Breast epithelium (tissue), 4 donors: ENCODE measurements at places on chromosomes 2 and 18.

- DNase-seq: no peak
Observed at GRCh38 chr2:234373060-234373459, 123.8 kb downstream of the ARL4C start.

GRCh38 chr2:74083750-74084149, 64.0 kb downstream of the BOLA3 start:
- DNase-seq: no peak

DNA sequence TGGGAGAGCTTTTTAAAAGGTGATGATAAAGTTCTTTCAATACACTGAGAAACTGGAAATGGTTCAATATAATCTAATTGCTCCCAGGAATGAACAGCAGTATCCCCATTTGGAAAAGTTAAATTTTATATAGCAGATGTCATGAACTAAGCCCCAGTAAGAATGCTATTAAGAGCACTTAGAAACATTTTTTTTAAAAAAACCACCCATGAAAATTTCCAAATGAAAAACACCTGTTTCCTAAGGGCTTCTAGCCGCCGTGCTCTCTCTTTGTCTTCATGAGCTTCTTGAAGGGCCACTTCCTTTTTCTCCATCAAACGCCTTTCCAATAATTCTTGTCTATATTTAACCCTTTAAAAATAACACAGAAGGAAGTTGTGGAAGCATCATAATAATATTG, 77.0 kb downstream of the UPP2 start:
- no peak for DNase-seq

DNA sequence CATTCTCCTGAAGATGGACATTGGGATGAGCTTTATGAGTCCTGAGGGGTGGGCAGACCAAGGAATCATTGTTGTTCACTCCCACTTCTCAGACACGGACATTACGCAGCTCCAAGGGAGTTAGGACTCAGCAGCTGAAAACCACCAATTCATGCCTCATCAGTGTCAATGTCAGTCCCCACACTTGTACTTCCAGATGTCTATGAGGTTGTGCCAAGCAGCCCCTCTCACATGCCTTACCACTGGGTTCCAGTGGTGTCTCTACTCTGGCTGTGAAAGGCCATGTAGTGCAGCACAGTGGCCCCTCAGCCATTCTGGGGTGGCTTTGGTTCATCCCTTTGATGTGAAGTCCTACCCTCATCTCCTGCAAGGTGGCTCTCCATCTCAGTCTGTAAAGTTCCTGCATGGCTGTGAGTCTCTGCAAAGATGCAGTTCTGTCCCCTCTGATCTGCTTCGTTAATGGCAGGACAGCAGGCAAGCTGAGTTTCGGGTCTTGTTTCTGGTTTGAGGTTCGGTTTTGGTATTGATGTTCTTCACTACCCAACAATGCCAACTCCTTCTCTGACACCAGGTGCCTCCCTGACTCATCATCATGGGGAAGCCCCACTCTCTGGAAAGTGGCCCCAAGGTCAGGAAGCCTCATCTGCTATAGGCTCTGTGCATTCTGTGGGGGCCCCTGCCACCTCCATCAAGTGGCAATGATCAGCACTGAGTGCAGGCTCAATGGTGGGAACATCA, 14.0 kb upstream of the COL6A3 start:
- no peak for DNase-seq

- DNase-seq: no peak
Observed at GRCh38 chr2:25926984-25927756, 48.9 kb upstream of the ASXL2 start.

GRCh38 chr2:50691513-50691912, 340.4 kb downstream of the NRXN1 start:
- DNase-seq: no peak

DNA sequence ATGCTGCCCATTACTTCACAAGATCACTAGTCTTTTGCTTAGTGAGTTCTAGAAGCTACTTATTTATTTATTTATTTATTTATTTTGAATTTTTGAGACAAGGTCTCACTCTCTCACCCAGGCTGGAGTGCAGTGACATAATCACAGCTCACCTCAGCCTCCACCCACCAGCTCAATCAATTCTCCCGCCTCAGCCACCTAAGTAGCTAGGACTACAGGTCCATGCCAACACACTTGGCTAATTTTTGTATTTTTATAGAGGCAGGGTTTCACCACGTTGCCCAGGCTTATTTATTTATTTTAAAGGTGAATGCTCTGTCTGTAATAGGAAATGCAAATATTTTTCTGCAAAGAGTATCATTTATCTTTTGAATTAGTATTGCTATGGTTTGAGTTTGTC, 67.7 kb downstream of the ATAD2B start:
- DNase-seq: no peak

DNA sequence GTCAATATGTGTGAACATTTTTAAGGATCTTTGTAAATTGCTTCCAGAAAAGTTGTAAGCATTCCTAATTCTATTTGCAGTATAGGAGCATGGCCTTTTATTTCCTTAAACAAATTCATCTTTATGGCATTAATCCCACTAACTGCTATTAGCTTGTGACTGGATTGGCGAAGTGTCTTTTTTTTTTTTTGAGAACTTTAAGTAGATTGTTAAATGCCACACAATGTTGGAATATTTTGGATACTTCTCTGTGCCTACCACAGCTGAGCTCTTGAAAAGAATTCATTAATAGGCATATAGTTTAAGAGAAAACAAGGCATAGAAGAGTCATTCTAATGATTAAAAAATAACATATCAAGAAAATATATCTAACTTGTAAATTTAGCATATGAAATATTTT, 129.7 kb downstream of the LAMA3 start:
- DNase-seq: no peak

DNA sequence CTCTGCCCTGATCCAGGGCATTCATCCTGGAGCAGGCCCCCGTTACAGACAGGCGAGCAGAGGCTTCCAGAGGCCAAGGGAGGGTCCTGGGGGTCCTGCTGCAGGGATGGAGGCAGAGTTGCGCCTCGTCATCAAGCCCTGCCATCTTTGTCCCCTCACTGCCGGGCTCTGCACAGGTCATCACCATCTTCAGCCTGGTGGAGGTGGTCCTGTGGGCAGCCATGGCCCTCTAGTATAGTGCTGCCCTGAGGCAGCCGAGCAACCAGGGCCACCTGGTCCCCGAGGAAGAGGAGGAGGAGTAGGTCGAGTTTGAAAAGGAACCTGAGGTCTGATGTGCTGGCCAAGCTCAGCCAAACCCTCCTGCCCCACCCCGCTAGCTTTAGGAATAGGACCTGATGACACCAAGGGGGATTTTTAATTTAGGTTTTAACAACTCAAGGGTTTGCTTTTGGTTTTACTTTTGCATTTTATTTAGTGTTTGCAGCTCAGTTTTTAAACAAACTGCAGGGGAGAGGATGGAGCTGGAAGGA, 8.8 kb upstream of the ALPI start:
- DNase-seq: no peak

DNA sequence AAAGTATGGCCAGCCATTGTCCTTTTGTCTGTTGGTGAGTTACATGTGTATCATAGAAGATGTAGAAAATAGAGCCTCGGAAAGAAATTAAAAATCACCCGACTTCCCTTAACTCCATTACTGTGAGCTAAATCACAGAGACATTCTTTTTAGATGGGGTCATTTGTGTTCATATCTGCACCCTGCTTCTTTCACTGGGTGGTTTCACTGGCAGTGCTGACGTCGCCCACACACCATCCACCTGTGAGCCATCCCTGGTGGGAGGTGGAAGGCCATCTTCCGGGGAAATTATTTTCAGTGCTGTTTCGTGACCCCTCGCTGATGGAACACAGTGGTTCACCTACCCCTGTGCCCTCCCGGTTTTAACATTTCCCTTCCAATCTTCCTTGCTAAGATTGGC, 21.2 kb downstream of the SH3BP4 start:
- DNase-seq: no peak

- DNase-seq: no peak
Observed at GRCh38 chr2:175181877-175182308, 383 bp upstream of the ATP5MC3 start.

DNA sequence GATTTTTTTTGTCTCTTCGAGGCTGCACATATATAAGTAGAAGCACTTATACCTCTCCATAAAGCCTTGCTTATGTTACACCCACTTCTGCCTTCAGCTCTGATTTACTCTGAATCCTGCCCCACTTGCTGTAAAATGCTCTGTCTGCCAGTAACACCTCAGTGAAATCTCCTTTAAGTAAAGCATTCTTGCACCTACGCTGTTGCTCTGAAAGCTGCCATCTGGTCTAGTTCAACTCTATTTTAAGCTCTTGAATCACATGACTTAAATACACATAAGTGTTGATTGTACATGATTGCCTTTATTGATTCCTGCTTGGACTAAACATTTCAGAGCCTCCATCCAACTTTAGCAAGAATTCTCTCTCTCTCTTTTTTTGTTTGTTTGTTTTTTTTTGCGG, 609.0 kb upstream of the CELF4 start:
- DNase-seq: no peak

- no peak for DNase-seq
Observed at GRCh38 chr2:172179045-172179701, 76.5 kb upstream of the DLX2 start.

DNA sequence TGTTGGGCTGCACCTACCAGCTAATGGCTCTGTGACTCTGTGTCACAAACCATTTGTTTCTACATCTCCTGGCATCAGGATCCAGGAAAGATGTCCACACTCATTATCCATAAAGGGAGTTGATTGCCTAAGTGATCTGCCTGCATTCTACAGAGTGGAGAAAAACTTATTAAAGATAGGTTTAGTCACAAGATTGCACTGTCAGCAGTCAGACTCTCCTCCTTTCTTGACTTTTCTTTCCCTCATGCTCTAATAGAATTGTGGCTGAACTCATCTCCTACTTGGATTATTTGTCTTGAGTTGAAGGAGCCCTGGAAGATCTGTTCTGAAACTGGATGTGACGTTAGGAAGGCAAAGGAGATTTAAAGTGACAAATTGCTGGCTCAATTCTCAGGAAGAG, 152.7 kb downstream of the SLC8A1 start:
- no peak for DNase-seq

GRCh38 chr18:63158676-63159291, 160.8 kb downstream of the BCL2 start:
- no peak for DNase-seq

- no peak for DNase-seq
Observed at GRCh38 chr2:53104263-53104662, 663.3 kb upstream of the CHAC2 start.

- DNase-seq: no peak
Observed at GRCh38 chr2:84906108-84906899, 848 bp downstream of the TMSB10 start.

- no peak for DNase-seq
Observed at GRCh38 chr18:72544092-72544886, at the start of gene CBLN2. CBLN2 (minus strand) TSS chr18:72544342; CDS start chr18:72542160, 2,182 bp downstream.

- no peak for DNase-seq
Observed at GRCh38 chr2:205171261-205171940, 510.9 kb upstream of the NRP2 start.

GRCh38 chr2:20242727-20243377, 17.9 kb upstream of the SDC1 start:
- no peak for DNase-seq

GRCh38 chr2:238568455-238569440, 142.0 kb downstream of the ASB1 start:
- DNase-seq: no peak

DNA sequence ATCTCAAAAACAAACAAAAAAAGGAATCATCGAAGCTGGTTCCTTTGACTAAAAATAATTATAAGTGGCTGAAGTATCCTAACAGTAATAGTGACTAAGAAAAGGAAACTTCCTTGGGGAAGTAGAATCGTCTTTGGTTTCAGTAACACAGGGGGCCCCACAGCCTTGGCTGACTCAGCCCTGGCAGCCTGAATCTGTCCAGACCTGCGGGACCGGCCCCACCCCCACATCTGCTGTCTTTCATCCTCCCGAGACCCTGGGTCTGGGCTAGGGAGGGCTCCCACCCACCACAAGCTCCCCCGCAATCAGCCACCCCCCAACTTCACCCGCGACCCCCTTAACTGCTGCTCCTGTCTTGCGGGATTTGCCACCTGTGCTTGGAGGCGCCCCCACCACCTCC, 1452.6 kb upstream of the ACVR2A start:
- DNase-seq: no peak

DNA sequence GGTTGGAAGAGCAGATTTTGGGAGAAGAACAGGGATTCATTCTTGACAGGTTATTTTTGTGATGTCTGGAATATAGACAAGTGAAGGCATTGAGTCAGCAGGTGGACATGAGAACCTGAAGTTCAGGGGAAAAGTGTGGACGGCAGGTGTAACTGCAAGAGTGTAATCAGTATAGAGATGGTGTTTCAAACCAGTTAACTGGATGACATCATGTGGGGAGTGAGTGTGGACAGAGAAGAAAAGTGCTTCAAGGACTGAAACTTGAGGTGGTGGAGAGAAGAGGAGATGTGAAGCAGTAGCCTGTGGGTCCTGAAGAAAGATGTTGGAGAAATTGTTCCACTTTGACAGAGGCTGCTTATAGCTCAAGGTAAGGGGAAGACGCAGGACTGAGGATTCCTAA, 7.1 kb downstream of the IL1RL1 start:
- no peak for DNase-seq

- DNase-seq: no peak
Observed at GRCh38 chr2:148533004-148533403, 111.5 kb upstream of the EPC2 start.

DNA sequence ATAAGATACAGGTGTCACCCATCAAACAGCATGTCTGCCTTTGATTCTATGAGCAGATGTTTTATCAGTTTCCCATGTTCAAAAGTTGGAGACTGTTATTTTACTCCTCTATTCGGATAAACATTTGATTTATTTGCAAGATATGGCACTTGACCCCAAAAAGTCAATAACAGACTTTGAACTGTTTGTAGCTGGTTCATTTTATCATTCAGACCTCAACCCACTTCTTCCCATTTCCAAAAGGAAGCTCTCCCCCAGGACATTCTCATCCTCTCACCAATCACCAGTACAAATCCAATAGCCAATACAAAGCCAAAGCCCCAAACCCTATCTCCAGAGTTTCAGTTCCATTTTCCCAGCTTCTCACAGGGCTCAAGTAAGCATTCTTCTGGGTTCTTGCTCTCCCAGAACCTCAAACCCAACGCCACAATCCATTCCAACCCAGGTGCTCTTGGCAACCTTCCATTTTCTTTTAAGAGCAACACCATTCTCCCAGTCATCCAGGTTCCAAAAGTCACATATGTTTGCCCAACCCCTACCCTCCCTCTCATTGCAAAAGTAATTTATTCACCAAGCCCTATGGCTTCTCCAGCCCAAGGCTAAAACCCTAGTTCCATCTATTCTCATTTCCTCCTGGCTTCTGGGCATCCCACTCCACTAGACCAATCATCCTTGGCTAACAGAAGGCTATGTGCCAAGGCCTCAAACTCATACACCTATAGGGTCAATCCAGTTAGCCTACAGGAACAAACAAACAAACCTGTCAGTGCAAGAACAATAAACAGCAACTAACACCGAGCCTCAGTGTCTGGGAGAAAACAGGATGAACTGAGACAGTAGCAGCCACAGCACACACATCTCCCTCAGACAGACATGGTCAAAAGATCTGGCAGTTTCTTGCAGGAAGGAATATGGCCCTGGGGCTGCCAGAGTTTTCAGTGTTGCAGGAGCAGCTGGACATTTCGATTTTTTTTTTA, 9.2 kb downstream of the ACVR1 start:
- no peak for DNase-seq

- peak; percentile 86 for DNase-seq
Observed at GRCh38 chr2:23669413-23670244, 257.3 kb downstream of the ATAD2B start.
